ENCODE measurements at places on chromosomes 4 and X.
A peak's percentile ranks its signal among the peaks of the same experiment; 100 is the strongest.

DNA sequence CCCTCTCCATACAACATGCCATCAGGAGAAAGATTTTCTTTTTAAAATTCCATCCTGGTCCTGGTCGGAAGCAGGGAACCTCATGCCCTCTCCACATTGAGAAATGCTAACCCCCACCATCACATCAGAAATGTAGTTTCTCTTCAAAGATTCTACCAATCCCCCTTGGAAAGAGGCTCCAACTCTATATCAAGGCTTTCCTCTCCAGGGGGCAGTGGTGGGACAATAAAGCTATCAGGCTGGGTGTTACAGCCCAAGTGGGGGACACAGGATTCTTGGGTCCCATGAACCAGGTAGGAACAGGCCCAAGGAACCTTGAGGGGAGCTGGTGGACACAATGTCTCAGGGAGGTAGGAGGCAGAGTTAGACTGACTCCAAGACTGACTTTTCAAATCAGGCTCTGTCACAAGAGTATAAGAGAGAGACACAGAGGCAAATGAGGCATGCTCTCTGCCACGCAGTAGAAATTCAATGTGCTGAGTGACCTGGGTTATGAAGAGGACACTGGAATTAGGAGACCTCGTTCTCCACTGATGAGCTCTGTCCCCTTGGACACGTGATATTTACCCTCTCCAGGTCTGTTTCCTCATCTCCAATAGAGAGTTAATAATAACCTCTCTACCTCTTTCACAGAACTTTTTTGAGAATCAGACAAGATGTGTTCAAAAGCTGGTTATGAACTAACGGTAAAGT is 4.5 kb downstream of the GJB1 start:
- no peak for DNase-seq

DNA sequence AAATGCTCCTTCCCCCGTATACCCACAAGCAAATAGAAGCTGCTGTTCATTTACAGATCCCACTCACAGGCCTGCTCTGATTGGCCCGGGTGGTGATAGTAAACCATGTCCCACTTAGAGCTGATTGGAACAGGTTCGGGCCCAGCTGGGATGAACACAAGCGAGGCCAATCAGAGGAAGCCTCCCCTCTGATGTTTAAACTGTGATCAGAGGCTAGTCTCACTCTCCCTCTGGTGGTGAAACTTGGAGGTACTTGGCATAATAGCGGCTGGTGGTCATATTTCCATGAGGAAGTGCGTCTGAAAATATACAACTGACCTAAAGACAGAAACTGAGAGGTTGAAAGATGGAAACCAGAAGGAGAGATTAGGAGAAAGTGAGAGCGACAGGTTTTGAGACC is 51.5 kb upstream of the TRPC3 start:
- DNase-seq, result no peak

DNA sequence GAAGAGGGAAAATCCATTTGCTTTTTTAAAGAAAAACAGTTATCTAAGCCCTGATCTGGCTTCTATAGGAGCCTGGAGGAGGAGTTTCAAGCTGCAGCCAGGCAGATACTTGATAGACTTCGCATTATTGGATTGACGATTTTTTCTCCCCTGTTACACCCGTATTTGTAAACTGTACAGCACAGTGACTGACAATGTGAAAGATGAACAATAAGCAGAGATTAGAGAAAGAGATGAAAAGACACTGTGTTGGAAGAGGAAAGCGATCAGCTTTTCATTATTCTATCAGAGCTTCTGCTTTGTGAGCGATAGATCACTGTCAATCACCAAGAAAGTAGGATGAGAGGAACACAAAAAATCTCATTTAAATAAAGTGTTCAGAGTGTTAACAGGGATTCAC is 639.2 kb downstream of the TLL1 start:
- DNase-seq, result no peak

- peak; percentile 38 for DNase-seq
Measured at GRCh38 chr4:176271749-176272148, 2.7 kb upstream of the ASB5 start.

- no peak for DNase-seq
Measured at GRCh38 chr4:104446431-104447278, 48.0 kb downstream of the CXXC4 start.

- no peak for DNase-seq
Measured at GRCh38 chr4:21514022-21514694, 434.4 kb downstream of the KCNIP4 start.

DNA sequence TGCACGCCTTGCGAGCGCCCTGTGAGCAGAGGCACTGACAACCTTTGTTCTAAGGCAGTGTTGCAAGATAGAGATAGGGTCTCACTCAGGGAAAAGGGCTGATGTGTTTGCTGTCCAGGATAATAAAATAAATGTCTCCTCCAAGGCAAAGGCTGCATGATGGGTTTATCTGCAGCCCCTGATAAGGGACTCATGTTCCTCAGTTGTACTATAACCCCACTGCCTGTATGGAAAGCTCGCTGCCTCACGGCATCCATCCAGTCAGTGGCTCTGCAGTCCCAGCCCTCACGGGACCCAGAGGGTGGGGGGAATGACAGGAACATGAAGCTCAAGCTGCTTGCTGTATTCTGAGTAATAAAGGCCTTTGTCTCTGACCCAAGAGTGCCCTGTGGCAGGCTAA is 22.6 kb downstream of the BCLAF3 start:
- DNase-seq, result no peak

GRCh38 chrX:150544222-150544787 is 24.1 kb upstream of the MTM1 start:
- no peak for DNase-seq

- DNase-seq, result no peak
Measured at GRCh38 chr4:3472411-3473141, 9.5 kb downstream of the DOK7 start.

- DNase-seq, result no peak
Measured at GRCh38 chr4:89137231-89137630, 25.9 kb downstream of the TIGD2 start.

- DNase-seq, result no peak
Measured at GRCh38 chr4:150211799-150212445, 133.7 kb downstream of the DCLK2 start.

- no peak for DNase-seq
Measured at GRCh38 chr4:94912606-94913005, 154.9 kb downstream of the BMPR1B start.

DNA sequence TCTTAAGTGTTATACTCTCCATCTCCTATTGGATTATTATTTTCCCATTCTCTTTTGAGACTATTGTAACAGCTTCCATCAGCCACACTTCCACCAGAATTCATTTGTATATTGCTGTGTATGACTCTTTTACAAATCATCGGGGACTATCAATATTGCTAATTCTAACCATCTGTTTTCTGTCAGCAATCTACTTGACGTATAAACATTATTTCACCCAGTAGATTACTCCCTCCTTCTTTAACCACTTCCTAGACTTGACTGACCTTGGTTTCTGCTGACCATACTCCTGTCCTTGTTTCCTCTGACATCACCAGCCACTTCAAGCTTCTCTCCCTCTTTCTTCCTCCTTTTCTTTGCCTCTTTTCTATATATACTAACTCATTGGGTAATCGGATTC is 402.9 kb downstream of the PCDH18 start:
- DNase-seq, result no peak

DNA sequence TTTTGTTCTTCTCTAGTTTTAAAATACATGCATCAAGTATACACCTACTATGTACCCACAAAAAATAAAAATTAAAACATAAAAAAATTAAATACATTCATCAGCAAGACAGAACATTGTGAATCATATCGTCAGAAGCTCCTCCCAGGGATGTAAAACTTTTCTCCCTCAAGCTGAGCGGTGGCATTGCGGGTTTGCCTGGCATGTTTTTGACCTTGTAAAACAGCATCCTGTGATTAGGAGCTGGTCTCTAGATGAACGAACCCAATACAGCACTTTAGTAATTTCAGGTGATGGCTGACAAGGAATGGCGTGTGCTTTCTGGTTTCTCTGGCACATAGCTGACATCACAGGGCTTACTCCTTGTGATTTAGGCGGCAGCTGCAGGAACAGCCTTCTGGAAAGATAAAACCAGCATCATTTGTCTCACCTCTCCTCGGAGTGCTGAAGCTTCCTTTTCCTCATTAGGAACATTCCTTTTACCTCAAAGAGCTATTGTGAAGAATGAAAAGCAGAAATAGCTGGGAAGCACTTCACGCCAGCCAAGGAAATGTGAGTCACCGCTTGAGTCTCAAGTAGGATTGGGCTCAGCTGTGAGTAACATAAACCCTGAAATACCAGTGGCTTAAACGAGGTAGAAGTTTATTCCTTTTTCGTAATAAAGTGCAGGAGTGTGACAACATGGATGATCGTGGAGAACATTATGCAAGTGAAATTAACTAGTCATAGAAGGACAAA is 44.3 kb downstream of the NYX start:
- peak; percentile 75 for DNase-seq

- DNase-seq, result no peak
Measured at GRCh38 chr4:10054571-10055041, 33.3 kb upstream of the SLC2A9 start.

DNA sequence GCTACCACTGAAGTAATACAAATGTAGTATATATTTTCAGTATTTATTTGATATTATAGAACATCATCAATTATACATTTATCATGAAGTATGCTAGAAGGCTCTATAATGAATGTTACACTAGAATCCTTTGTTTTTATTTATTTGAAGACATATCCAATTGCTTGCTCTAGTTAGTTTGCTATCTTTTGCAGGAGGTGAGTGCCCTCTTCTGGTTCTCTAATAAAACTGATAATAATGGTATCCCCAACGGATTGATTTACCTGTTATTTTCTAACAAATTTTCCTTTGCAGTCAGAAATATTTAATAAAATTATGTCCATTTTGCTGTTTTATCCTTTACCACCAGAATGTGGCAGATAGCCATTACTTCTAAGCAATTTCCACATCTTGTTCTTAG is 274.3 kb upstream of the TACR3 start:
- no peak for DNase-seq

- no peak for DNase-seq
Measured at GRCh38 chr4:93731456-93731855, 97.1 kb upstream of the ATOH1 start.

DNA sequence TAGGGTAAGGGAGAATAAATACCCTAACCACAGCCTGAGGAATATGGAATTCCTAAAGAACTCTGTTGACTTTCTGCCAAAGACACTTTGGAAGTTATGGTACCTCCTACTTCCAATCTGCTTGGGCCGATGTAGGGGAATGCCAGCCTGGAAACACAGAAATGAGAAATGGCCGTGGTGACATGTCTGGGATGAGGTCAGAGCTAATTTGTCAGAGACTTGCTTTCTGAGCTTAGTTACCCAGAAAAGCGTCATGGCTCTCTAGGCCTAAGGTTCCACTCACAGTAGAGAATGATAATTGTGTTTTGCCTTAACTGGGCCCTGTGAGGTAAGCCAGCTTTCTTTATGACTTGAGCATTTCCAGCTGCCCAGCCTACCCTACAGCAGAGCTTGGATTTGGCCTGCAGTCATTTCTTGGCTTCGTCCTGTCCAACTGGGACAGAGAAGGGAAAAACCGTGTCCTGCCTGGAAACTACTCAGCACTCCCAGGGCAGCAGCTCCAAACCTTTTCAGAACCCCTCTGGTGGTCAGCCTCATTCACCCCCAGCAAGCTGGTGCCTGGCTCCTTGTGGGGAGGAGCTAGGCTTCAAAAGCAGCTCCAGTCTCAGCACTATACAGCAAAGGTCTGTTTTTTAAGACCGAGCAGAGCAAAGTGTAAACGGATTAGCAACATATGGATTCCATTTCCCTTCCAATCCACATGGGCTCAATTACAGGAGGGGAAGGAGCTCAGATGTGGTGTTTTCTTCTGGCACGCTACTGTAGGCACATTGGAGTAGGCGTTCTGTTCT is 92.3 kb downstream of the RLIM start:
- peak; percentile 38 for DNase-seq

DNA sequence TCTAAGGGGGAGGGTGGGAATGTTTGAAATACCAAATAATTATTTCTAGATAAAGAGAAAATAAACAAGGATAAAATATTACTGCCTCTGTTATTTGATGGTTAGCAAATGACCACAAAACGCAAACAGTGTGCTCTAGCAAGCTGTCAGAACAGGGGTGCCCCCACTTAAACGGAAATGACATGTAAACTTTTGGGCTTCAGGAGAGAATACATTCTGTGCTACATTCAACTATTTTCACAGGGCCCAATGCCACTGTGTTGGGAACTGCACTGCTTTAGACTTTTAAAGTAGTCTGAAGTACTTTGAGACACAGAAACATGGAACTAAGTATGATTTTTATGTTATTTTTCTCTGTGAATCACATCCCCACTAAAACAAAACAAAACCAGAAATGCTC is 14.1 kb downstream of the CD40LG start:
- no peak for DNase-seq

DNA sequence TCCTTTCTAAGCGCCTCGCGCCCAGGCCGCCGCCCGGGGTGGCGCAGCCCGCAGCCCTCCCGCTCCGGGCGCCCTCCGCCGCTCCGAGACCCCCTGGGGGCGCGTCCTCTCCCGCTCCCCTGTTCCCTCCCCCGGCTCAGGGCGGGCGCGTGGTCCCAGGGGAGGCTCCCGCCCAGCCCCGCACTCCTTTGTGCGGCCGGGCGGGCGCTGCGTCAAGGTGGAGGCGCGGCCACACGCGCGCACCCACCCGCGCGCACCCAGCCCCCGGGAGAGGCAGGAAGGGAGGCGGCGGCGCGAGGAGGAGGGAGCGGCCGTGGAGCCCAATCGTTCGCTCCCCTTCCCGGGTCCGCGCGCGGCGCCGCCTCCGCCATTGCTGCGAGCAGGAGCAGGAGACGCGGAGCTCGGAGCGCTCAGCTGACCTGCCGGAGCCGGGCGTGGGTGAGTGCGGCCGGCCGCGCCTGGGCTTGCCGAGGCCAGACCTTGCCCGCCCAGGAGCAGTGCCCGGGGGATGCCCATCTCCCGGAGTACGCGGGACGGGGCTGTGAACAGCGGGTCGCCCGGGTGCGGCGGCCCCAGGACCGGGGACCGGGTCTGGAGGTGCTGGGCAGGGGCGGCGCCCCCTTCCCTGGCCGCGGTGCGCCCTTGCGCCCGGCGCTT is at the start of gene NSG1:
TSS of gene NSG1 (plus strand) at position 367 of the 657 bp plus-strand sequence. CDS start 528 bp downstream, outside the sequence.
- DNase-seq, result no peak

DNA sequence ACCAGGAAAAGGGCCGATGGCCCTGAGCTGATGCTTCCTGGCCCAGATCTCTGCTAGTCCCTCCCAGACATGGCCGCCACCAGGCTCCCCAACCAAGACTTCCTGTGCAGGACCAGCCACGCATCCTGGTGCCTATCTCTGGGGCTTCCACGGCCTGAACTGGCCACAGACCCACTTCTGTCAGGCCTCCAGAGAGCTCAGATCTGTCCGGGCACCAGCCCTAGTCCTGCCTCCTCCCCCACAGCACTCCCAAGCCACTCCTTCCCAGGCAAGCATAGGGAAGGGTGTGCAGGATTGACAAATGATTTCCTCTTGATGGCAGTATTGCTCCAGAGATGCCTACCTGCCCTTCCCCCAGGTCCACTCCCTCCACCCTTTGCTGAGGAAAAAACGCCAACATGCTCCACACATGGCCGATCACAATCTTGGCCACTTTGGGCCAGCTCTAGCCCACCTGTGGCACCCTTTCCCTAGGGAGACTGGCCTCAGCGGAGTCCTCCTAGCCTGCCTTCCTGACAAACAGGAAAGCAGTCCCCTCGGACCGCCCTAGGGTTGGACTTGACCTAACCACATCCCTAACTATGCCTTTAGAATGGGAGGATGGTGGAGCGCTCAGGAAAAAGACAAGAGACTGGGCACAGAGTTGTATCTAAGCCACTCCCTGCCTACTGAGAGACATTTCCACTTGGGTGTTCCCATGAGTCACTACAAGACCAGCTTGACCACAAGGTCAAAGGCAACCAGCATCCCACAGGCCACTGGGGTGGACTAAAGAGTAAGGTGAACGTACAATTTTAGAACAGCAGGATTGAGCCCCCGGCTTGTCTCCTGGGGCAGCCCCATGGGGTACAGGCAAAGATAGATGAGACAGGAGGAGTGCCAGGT is 277.5 kb upstream of the AGTR2 start:
- peak; percentile 25 for DNase-seq

Measured in stromal cell of bone marrow (primary cell).